ENCODE measurements at places on chromosomes 5 and 9.
A peak's percentile ranks its signal among the peaks of the same experiment; 100 is the strongest.

DNA sequence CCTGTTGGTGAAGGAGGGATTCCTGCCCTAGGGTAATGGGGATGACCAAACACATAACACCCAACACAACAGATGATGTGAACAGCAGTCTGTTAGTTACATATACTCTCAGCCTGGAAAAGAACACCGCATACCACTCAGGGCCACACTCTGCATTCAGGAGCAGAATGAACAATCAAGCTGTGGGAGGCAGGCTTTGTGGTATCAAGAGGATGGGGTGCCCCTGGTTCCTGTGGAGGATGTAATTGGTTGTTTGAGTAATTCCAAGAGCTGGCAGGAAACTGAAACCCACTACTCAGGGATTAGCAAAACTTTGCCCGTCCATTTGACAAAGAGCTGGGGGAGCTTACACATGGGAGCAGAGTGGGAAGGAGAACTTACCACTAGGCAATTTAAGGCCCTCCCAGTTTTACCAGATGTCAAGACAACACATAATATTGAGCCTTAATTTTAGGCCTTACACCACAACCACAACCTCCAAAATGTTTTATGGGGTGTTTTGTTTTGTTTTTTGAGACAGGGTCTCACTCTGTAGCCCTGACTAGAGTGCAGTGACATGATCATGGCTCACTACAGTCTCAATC is 15.6 kb upstream of the PRKAA1 start:
- no peak for DNase-seq

DNA sequence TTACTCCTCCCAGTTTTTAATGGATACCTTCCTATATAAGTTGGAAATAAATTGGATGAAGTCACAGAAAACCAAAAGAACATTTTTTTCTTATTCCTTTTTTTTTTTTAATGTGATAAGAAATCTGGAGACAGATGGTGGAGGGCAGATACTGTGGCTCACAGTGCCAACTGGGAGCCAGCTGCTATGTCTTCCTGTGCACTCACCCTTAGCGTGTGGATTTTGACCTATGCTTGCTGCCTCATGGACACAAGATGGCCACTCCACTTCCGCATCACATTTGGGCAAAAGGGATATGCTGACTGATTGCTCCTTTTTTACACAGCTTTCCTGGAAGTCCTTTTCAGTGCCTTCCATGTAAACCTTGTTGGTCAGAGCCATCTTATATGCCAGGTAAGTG is 342.6 kb downstream of the MAN2A1 start:
- no peak for DNase-seq

DNA sequence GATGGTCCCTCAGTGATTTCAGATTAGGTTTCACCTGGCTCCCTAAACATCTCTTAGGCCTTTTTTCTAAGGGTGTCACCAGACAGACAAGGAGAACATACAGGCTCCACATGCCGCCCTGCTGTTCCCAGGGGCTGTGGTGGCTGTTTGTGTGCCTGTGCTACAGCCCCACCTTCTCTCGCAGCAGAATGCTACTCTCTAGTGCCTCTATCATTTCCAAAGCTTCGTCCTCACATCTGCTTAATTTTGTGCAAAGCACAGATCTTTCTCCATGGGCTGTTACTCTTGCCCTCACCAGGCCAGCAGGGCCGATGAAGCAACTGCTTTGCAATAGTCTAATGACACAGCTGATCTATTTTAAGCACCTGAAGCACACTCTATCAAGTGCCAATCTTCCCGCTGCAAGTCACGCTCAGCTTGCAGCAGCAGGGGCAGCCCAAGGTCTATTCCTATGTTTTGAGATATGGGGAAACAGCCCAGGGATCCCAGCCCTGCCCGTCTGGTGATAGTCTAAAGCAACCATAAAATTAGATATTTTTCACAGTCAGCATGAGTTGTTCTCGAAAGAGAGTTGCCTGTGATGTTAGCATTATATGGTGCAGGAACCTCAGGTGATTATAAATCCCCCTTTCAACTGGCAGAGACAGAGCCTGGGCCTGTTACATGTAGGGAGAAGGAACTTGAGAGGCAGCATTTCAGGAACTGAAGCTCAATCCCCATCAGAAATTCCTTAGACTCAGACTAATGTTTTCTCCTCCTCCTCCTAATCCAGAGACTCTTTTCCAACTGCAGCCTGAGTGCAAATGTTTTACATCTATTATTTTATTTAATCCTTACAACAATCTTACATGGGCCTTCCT is 12.7 kb downstream of the ABLIM3 start:
- no peak for DNase-seq

DNA sequence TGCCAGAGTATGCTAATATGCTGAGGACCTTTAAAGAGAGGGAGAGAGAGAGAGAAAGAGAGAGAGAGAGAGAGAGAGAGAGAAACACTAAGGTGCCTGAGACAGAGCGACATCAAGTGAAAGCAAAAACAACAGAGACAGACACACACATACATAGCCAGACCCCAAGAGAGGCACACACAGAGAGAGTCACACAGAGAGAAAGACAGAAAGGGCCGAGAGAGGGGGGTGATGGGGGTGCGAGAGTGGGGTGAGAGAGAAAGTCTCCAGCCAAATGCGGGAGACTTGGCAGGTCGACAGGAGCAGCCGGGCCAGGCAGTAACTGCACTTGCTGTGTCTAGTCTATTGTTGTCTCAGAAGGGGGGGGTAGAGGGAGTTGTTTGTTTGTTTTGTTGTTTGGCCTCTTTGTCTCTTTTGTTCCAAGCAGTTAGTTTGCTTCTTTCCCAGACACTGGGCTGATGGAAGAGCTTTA is 30.1 kb upstream of the NFIB start:
- DNase-seq, result peak; percentile 100

DNA sequence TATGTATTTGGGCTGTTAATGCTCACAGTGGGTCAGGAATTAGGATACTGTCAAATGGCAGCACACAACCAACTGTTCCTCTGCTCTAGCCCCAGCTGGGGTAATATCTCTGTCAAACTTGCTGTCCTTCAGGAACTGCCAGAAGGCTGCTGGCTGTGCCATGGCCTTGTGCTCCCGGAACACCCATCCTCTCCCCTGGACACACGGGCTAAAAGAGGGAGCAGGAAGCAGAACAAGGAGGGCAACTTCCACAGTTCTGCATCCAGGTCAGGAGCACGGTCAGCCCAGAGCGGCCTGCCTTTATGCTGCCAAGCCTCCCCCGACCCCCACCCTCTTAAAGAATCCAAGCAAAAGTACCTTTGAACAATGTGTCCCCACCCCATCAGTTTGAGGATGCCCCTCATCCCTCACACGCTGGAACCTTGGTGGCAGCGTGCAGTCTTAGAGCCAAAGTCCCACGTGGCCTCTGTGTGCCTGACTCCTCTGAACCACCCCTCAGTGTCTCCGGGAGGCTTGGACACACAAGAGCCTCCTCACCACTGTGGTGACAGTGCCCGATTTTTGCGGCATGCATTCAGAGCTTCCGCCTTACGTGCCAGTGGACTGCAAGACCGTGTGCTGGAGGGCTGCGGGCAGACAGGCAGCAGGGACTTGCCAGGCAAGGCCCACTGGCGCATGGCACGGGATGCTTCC is 60.8 kb downstream of the PSMB7 start:
- DNase-seq, result no peak

DNA sequence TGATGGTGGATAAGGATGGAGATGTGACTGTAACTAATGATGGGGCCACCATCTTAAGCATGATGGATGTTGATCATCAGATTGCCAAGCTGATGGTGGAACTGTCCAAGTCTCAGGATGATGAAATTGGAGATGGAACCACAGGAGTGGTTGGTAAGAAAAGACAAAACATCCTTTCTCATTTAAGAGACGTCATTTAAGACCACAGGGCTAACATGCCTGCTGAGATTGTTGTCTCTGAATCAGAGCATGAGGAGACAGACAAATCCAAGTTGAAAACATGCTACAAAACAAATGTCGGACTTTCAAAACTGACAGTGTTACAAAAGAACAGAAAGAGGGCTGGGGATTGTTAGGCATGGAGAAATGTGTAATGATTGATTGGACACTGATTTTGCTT is 4.6 kb downstream of the CCT5 start:
- no peak for DNase-seq

DNA sequence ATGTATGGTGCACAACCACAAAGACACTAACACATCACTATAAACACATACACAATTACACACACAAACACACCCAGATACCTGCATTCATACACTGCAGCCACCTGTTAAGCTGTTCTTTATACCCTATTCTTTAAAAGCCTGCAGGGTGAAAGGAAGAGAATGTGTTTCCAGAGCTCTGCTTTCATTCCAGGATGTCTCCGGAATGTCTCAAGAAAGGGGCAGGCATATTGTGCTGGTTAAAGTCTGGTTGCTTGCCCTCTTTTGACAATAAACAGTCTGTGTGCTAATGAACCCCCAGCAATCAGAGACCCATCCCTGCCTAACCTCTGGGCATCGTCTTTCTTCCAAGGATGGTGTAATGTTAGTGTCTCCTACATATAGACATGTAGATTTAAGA is 181.6 kb downstream of the EPB41L4A start:
- DNase-seq, result no peak

GRCh38 chr5:173391031-173391430 is 62.8 kb upstream of the STC2 start:
- DNase-seq, result no peak

- no peak for DNase-seq
Observed at GRCh38 chr5:173801006-173801405, 87.1 kb upstream of the CPEB4 start.

DNA sequence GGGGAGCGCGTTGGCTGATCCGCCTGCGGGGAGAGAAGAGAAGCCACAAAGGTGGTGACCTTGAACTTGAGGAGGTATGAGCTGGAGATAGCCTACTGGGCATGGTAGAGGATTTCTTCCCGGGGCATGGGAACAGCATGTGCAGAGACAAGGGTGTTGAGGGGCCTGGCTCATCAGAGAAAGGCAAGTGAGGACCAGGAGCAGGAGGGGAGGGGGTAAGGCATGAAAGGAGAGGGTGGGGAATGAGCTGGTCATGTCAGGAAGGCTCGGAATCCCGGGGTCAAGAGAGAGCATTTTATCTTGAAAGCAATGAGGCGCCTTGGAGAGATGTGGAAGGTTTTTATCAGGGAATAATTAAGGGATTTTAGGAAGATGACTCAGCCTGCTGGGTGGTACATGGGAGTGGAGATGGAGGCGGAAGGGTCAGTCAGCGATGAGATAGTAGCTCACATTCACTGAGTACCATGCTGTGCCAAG is 121.1 kb downstream of the LHX2 start:
- DNase-seq, result no peak

DNA sequence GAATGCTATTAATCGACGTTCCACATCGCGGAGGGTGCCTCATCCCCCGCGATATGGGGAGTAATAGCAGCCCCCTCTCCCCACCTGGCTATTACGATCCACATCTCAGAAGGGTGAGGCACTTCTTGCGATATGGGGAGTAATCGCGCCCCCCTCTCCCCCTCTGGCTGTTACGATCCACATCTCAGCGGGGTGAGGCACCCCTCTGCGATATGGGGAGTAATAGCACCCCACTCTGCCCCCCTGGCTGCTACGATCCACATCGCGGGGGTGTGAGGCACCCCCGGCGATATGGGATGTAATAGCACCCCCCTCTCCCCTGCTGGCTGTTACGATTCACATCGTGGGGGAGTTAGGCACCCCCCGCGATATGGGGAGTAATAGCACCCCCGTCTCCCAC is 128.5 kb downstream of the TMEM38B start:
- DNase-seq, result no peak

GRCh38 chr9:29514862-29515261 is 1941.6 kb upstream of the C9orf72 start:
- DNase-seq, result no peak

- no peak for DNase-seq
Observed at GRCh38 chr5:75601567-75601966, 9.7 kb upstream of the ANKDD1B start.

- no peak for DNase-seq
Observed at GRCh38 chr5:40172721-40173120, 507.0 kb upstream of the PTGER4 start.

- no peak for DNase-seq
Observed at GRCh38 chr9:76302947-76303550, 91.2 kb downstream of the RFK start.
